ENCODE measurements at places on chromosomes 3 and 15.

DNA sequence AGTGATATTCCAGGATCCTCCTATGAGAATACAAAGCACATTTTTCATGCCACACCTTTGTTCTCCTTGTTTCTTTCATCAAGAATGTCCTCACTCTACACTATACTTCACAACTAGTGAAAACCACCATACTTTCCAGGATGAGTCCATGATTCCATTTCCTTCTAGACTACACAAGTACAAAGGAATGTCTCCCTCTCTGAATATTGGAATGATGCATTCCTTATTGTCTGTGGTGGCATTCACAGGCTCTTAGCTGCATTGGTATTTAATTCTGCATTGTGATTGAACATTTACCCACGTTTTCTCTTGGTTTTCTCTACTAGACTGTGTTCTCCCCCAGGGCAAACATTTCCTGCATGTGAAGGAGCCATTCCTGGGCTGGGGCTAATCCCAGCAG lies 217.5 kb downstream of the RAP2B start:
- no peak for DNase-seq

- no peak for DNase-seq
These were observed at the start of gene WWTR1 for GRCh38 chr3:149657926-149658743. Gene WWTR1, minus strand, starts transcription at chr3:149658025. Its CDS starts 719 bp downstream, at chr3:149657306.

DNA sequence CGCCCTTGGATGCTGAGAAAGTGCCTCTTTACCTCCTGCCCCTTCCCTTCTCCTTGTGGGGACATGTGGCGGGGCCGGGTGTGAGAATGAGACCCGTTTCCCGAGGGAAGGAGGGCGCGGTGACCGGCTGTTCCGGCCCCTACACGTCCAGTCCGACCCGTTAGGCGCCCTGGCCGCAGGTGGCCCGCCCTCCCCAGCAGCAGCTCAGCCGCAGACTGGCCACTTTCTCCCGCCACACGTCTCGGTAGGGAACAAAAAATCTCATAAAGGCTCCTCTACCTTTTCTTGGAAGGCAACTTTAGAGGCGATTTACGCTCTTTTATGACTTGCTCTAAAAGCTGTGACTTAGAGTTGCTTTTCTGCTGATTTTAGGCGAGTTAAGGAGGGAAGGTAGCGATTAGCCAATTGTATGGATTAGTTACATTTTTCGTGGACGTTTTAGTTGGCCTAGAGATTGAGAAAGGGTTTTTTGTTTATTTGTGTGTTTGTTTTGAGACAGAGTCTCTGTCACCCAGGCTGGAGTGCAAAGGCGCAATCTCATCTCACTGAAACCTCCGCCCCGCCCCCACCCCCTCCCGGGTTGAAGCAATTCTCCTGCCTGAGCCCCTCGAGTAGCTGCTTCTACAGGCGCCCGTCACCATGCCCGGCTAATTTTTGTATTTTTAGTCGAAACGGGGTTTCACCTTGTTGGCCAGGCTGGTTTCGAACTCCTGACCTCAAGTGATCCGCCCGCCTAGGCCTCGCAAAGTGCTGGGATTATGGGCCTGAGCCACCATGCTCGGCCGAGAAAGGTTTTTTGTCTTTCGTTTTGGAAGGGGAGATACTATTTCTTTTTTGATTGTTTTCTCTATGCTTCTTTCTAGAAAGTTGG lies 8.3 kb upstream of the PGPEP1L start:
- DNase-seq: no peak

DNA sequence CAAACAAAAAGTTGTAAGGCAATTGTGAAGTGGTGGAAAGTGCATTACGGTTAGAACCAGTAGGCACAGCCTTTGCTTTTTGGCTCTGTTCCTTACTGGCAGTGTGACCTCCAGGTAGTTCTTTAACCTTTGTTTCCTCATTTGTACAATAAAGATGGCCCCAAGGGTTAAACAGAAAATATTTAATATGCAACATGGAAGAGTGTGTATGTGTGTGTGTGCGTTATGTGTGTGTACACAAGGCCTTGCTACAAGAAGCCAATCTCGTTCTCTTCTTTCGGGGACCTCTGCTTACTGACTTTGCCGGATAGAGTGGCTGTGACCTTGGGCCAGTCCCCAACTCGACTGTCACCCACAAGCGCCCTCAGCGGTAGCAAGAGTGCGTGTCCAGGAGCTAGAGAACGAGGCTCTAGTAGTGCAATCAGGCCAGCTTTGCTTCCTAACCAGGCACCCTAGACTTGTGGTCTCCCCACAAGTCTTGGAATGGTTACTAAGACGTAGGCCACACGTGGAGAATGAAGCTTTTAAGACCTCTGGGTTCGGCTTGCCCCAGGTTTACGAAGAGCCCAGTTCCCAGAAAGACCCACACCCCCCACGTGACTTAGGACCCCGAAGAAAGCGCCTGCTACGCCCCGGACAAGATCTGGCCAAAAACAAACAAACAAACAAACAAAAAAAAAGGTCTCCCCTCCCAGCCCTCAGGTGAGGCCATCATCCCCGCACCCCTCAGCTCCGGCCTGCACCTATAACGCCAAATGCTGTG lies 593 bp downstream of the CIAO2A start:
- no peak for DNase-seq

DNA sequence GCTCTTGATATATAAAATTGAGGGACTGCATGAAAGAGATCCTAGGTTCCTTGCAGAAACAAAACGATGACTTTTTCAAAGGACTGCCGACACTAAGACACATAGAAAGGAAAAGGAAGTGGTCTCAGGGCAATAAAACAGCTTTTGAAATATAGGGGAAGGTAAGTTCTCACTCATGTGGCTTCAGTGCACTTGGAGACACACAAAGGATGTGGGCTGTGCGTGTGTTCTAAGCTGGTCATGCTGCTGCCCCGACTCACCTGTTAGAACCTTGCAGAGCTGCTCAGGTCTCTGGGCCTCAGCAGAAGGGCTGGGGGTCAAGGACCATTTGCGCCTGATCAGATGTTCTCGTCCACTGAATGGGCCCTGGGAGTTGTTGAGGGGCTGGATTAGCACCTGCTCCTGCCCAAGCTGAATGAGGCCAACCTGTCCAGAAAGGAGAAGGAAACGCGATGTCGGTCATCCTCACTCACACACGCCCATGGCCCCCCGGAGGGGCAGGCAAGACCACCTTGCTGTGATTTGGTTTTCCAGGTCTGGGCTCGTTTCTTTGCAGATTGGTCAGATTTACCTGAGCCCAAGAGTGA lies 11.1 kb downstream of the ADAMTS17 start:
- DNase-seq: no peak
